ENCODE measurements at places on chromosomes 13 and 19. TPM values are rescaled to one million over a fixed set of nuclear protein-coding genes. Genes with fewer than 3 reads are reported as not detected.

DNA sequence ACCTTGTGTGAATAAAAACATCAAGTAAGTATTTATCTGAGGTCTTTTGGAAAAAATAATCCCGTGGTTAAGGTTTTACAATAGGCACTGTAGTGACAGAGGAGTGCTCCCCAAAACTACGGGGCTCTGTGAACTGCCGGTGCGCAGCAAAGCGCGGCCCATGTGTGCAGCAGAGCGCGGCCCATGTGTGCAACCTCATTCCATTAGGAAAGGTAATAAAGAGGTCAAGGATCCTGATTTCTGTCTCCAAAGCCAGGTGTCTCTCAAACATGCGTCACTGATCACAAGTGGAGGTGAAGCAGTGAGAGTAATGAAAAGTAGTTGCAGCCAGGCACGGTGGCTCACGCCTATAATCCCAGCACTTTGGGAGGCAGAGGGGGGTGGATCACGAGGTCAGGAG lies 58.7 kb downstream of the MRPL57 start:
- no peak for DNase-seq

The PGLYRP1 gene
- not detected for total RNA-seq

- no peak for DNase-seq
These were observed 13.1 kb downstream of the SCEL start for GRCh38 chr13:77548594-77548993.

- no peak for DNase-seq
These were observed 10.4 kb upstream of the TBC1D4 start for GRCh38 chr13:75492389-75492788.

GRCh38 chr13:38697628-38698333 lies 10.9 kb downstream of the FREM2 start:
- DNase-seq, result no peak

Data from RPMI7951 (cell line).